ENCODE measurements at places on chromosomes 13 and 19. TPM values are rescaled to one million over a fixed set of nuclear protein-coding genes. Genes with fewer than 3 reads are reported as not detected.

- DNase-seq, result no peak
Measured at GRCh38 chr19:10888421-10888866, 17.1 kb downstream of the CARM1 start.

The TPP2 gene
- 64.0 TPM for total RNA-seq

- DNase-seq, result no peak
Measured at GRCh38 chr13:60755380-60756163, 358.6 kb downstream of the TDRD3 start.

The NECTIN2 gene
- total RNA-seq, result 20.8 TPM

The BCAM gene
- 22.7 TPM for total RNA-seq

- DNase-seq, result no peak
Measured at GRCh38 chr13:51269039-51269438, 46.8 kb downstream of the FAM124A start.

- peak; percentile 85 for DNase-seq
Measured at GRCh38 chr19:56838909-56839651, 1.4 kb downstream of the PEG3 start.

DNA sequence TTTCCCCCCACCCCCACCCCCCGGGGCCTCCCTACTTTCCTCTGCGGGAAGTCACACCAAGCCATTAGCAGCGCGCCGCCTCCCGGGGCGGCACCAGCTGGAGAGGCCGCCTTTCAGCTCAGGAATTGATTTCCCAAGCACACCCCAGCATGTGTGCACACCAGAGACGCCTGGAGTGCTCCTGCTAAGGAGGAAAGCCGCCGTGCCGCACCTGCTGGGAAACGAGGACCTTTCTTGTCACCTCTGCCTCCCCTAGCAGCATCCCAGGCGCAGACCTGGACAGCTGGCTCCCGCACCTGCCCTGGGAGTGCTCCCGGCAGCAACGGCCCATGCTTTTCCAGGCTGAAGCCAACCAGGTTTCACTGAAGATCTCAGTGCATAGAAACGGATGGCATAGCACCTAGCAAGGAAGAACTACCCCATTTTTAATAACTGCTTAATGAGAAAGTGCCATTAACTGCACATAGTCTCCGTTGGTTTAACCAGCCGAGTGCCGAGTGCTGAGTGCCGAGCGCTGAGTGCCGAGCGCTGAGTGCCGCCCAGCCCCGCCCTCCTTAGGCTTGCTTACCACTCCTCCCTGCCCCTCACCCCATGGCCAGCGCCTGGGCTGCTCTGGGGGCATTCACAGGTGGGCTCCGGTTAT lies 165.0 kb downstream of the USP12 start:
- DNase-seq, result no peak

The ZNF534 gene
- not detected for total RNA-seq

GRCh38 chr13:114230117-114230516 lies 4.6 kb upstream of the CDC16 start:
- no peak for DNase-seq

The FGF21 gene
- total RNA-seq, result not detected

The CFD gene
- total RNA-seq, result 249 TPM

The IZUMO4 gene
- not detected for total RNA-seq

DNA sequence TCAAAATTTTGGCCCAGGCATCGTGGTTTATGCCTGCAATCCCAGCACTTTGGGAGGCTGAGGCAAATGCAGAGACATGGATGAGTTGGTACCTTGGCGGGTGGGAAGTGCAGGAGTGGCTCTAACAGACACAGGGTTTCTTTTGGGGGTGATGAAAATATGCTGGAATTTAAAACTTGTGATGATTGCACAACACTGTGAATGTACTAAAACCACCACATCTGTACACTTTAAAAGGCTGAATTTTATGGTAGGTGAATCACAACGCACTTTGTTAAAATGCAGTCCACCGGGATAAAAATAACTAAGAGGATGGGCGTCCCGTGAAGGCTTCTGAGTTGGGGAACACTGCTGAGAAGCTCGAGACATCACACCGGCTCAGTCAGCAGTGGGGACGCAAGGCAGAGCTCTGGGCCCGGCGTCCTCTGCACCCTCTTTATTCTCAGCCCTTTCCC lies 47.1 kb downstream of the MLLT1 start:
- no peak for DNase-seq

GRCh38 chr13:46197299-46198048 lies 14.3 kb upstream of the LRRC63 start:
- no peak for DNase-seq

The CLDN10 gene
- total RNA-seq, result not detected

The DLEU7 gene
- not detected for total RNA-seq

DNA sequence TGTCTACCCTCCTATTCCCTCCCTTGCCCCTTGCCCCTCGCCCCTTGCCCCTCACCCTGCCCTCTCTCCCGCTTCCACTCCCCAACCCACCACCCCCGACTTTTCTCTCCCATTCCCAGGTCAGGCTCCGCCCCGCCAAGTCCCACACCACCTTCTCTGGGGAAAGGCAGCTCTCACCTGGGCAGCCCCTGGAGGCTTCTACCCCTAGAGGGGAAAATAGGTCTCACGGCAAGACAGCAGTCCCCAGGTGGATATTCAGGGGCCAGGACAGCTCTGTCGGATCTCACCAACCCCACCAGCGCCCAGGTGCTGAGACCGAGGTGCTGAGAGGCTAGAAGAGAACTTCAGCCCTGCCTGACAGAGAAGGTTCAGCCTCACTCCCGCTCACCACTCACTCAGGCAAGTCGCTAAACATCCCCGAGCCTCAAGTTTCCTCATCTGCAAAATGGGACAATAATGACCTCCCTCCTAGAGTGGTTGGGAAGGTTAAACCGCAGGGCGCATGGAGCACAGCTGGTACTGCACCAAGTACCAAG lies 1.4 kb upstream of the ERFL start:
- no peak for DNase-seq

The AKT2 gene
- 88.0 TPM for total RNA-seq

- DNase-seq, result no peak
Measured at GRCh38 chr13:112718318-112718717, 28.5 kb downstream of the ATP11A start.

The CKM gene
- total RNA-seq, result 18,507 TPM

GRCh38 chr13:65917731-65918130 lies 1312.4 kb downstream of the PCDH9 start:
- no peak for DNase-seq

DNA sequence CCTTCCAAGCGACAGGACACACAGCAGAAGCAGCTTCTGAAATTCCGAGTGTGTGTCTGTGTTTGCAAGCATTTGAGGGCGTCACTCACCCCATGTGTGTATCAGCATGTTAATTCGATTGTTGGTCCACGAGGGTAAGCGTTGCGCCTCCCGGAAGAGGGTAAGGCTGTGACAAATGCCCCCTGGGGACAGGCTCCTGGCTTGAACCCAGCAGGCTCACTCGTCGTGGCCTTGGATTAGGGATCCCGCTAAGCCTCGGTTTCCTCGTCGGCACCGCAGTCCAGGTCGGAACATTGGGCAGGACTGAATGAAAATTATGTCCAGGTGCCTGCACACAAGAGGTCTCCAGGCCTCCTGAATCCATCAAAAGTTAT lies 606 bp upstream of the STXBP2 start:
- no peak for DNase-seq

The SMIM44 gene
- not detected for total RNA-seq

- no peak for DNase-seq
Measured at GRCh38 chr13:30103161-30103840, 204.1 kb downstream of the KATNAL1 start.

- no peak for DNase-seq
Measured at GRCh38 chr13:31538067-31539042, 201.0 kb upstream of the RXFP2 start.

DNA sequence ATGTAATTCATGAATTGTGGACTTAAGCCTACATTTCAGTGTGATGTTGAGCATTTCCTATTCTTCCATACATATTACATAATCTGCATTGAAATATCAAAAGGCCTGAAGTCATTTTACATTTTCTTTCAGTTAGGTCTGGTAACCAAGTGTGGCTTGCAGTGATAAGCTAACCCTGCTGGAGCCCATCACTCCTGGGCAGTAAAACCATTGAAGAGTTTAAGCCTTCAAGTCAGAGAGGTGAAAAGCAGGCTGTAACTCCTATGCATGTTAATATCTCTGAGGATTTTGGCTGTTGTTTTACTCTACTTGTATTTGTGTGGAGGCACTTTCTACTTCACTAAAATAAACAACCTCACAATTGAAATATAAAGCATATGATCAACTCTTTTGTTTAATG lies 248.8 kb downstream of the SLITRK5 start:
- DNase-seq, result no peak

GRCh38 chr13:42649831-42650230 lies 75.9 kb downstream of the TNFSF11 start:
- no peak for DNase-seq

The PRSS57 gene
- not detected for total RNA-seq

GRCh38 chr13:97548138-97548537 lies 114.2 kb downstream of the RAP2A start:
- no peak for DNase-seq

The RNF225 gene
- total RNA-seq, result not detected

The ZNF787 gene
- 43.0 TPM for total RNA-seq

The FBN3 gene
- total RNA-seq, result 0.15 TPM

DNA sequence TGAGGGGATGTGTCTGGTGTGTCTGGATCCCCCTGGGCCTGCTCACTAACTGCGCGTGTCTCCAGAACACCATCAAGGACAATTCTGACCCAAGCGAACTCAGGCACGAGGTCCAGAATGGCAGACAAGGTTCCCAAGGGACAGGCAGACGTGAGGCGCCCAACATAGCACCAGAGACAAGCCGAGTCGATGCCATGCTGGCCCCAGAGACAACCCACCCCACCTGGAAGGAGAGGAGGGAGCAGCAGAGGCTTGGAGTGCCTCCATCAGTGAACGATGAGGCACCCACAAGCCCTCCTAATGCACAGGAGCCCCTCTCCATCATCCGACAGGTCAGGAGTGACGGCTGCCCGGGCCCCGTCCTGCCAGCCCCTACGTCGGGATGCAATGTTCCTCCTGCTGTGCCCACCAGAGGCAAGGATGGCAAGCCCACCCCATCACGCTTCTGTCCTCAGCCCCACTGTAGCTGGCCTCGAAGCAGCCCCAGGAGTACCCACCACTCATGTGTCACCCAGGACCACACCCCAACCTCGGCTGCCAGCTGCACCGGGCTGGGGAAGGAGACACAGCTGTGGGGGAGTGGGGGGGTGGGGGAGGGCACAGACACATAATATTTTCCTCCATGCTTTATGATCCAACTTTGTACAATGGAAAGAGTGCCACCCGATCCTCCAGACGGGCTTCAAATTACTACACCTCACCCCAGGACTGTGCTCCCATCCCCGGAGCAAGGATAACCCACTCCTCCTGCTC lies 11.8 kb downstream of the AP3D1 start:
- no peak for DNase-seq

GRCh38 chr19:42108527-42109389 lies 23.5 kb downstream of the POU2F2 start:
- peak; percentile 43 for DNase-seq

DNA sequence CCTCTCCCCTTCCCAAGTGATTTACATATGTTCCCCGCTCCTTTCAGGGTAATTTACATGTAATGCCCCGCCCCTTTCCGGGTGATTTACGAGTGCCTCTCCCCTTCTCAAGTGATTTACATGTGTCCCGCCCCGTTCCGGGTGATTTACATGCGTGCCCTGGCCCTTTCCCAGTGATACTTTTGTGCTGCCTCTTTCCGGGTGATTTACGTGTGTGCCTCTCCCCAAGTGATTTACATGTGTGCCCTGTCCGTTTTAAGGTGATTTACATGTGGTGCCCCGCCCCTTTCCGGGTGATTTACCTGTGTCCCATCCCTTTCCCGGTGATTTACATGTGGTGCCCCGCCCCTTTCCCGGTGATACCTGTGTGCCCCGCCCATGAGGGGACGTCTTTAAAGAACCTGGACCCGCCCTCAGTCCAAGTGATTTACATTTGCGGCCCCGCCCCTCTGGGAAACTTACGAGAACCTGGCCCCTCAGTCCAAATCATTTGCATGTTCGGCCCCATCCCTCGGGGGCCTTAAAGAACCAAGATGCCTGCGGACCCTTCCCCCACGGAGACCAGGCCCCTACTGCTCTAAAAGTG lies 559 bp upstream of the LENG9 start:
- peak; percentile 85 for DNase-seq

DNA sequence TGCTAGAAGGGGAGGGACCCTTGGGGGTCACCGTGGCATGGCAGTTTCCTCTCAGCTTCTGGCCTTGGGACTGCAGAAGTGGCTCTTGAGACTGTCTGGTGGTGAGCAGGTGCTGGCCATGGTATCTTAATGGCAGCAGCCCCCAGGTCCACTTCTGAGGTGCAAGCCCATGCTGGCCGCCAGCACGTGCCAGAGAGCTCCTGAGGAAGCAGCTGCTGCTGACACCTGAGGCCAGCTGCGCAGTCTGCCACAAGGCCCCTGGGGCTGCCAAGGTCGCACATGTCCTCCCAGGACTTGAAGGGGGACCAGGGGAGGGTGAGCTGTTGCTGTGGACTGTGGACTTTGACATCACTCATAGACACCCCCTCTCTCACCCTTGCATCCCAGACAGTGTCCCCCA lies 48.0 kb downstream of the NFIX start:
- DNase-seq, result peak; percentile 85

The TMEM238 gene
- 4.7 TPM for total RNA-seq

DNA sequence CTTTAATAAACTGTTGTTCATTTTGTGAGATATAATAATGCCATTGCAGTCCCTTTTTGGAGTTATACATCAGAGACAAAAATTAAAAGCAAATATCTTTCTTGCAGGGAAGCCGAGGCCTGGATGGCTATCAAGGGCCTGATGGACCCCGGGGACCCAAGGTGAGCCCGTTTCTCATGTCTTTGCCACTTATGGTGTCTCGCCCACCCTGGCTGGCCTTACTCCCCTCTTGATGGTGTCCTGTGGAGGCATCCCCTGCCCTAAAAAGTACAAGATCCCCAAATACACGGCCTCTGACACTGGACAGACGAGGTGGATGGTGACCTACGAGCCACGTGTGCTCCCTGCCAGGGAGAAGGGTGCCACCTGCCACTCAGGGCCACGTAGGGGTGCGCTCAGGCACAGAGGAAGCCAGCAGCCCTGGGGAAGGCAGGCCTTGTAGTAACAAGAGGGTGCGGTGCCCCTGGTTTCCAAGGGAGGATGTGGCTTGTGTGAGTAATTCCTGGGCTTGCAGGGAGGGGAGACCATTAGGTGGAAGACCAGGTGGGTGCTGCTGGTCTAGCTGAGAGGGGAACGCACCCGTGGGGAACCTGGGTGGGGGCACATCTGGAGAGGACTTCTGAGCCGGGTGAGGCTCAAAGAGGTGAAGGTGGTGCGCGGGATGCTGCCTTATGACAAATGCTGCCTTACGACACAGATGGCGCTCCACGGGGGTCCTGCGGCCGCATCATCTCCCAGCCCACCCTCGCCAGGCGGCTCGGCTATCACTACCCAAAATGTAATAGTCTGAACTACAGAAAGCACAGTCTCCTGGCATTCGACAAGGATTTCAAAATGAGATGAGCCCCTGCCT lies 115.6 kb downstream of the RAB20 start:
- DNase-seq, result no peak

- no peak for DNase-seq
Measured at GRCh38 chr13:97460853-97461252, 26.9 kb downstream of the RAP2A start.

Data from gastrocnemius medialis (tissue), 4 donors.